ENCODE measurements at places on chromosomes 4 and X.
A peak's percentile ranks its signal among the peaks of the same experiment; 100 is the strongest.

DNA sequence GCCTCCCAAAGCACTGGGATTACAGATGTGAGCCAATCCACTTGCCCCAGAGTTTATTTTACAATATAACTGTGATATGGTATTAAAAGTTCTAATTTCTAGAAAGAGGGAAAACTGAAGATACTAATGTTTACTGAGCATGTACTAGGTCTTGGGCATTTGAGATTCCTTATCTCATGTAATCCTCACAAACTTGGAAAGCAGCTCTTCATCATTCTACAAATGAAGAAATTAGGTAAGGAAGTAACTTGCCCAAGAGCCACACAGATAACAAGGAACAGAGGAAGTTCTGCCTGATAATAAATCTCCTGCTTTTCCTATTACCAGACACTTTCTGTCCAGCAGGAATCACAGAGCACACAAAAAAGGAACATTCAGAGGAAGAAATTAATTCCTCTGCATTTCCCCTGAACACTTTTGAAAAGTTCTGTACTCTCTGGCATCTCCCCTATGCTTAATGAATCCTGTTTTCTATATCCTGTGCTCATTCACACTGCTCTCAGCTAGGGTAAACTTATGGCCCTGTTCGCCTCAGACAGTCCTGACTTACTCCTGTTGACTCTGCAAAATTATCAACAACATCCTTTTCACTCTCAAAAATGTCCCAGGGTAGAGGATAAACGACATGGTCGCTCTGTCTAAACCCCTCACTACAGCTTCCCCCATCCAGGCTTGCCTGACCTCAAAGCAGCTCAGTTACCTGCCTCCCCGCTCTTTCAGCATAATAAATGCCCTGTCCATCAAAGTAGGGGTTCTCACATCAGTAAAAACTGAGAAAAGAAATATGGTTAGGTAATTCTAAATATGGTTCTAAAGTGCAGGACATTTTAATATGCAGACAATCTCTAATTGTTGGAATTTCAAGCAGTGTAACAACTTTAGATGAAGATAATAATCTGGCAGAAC lies 13.6 kb downstream of the SH3RF1 start:
- DNase-seq: no peak

DNA sequence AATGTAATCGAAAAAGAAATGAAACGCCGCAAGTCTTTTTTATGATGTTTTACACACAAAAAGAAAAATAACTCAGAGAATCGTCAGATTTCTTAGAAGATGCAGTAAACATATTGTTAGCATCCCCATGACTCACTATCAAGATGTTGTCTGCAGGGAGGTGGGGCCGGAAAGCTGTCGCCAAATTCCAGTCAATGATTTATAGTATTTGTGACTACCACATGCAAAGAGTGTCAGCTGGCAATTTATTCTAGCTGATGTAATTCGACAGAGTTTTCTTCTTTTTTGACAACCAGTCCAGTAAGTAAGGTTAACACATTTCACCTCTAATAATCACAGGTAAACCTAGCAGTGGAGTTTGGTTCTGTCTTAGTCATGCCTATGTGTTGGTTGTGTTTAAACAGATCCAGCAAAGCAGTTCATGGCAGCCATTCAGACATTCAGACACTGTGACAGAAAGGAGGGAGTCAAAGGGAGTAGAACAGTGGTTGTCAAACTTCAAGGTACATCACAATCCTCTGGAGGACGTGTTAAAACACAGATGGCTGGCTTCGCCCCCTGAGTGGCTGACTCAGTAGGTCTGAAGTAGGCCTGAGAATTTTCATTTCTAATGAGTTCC lies 19.8 kb upstream of the PPP1R2C start:
- peak; percentile 12 for DNase-seq

- no peak for DNase-seq
Observed at GRCh38 chrX:10555846-10556245, 64.5 kb downstream of the MID1 start.

- no peak for DNase-seq
Observed at GRCh38 chr4:3307891-3308575, 15.2 kb downstream of the RGS12 start.

GRCh38 chr4:154471526-154472331 lies 19.9 kb downstream of the DCHS2 start:
- peak; percentile 11 for DNase-seq

Data from H4 (cell line).